ENCODE measurements at places on chromosomes 16 and 17.

GRCh38 chr16:49876716-49877129 lies 20.8 kb upstream of the ZNF423 start:
- no peak for DNase-seq

DNA sequence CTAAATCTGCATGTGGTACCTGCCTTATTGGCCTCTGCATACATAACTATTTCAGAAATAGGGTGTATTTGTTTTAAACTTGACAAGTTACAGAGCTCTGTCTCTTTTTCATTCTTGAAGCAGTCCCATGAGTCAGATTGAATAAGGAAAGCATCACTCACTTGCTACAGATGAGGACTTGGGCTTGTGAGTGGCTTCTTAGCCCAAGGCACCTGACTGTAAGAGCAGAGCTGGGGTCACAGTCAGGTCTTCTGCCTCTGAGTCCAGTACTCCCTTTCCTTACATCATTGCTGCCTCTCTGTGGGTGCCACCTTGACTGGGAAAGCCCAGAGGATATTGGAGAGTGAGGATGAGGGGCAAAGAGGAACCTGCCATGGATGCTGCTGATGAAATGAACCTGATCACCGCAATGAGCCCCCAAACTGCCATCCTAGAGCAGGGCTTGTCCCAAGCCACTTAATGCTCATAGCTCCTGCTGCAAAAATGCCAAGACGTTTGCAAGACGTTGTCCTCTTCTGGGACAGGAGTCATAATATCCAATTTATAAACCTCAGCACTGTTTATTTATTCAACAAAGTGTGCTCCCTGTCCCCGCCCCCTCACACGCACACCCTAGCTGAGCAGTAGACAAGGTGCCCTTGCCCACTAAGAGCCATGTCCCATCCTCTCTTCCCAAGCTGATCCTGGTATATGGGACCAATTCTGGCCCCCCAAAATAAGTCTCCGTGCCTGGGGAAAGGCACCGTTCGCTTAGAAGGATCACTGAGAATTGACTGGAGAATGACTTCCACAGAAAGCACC lies 74.1 kb downstream of the CCDC182 start:
- DNase-seq, result no peak

DNA sequence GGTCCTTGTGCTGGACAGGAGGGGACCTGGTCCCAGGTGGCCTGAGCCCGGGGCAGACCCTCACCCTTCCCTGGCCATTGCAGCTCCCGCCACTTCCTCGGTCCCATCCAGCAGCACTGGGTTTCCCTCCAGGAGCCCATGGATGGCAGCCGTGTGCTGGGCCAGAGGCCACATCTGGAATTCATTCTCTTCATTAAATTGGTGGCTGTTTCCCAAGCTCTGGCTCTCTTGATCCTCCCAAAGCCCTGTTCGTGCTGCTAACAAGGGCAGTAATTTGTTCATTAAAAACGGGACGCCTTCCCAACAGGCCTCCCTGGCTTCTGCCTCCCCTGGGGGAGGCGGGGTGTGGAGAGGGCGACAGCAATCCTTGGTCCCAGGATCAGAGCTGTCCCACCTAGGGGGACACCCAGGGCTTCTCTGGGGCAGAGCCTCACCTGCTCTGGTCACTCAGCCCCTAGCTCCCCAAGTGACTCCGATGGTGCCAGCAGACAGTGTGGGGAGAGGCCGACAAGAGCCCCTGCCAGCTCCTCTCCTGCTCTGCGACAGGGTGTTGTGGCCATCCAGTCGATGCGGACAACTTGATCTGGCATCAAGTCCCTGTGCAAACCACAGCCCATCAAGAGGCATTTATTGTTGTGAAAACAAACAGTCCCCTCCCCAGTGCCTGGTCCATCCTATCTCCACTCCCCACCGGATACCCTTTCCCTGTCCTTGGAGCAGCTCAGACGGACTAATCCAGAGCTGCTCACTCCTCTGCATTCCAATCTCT lies 44.0 kb downstream of the SDK2 start:
- DNase-seq, result no peak

GRCh38 chr16:75653922-75654321 lies 6.3 kb downstream of the TERF2IP start:
- DNase-seq, result no peak

GRCh38 chr16:73048292-73049080 lies 558 bp upstream of the ZFHX3 start:
- DNase-seq, result no peak

- DNase-seq, result no peak
Measured at GRCh38 chr16:10280262-10281170, 98.3 kb upstream of the GRIN2A start.

GRCh38 chr16:4365014-4365406 lies 6.6 kb upstream of the VASN start:
- DNase-seq, result no peak

All from amygdala (tissue), 56 donors.